ENCODE measurements at places on chromosomes 11 and 22. TPM values are rescaled to one million over a fixed set of nuclear protein-coding genes. Genes with fewer than 3 reads are reported as not detected.

Gene MS4A15
- not detected for total RNA-seq

Gene TPST2
- total RNA-seq: 156 TPM

Gene MISFA
- 0.93 TPM for total RNA-seq

Gene LRRC56
- total RNA-seq: 2.0 TPM

Gene SCGB1C1
- 0.63 TPM for total RNA-seq

Gene SLC5A4
- 0.69 TPM for total RNA-seq

Gene APLNR
- 0.79 TPM for total RNA-seq

Gene ANGPTL5
- total RNA-seq: not detected

Gene CYTH4
- 1.5 TPM for total RNA-seq

Gene GRAP2
- 0.75 TPM for total RNA-seq

DNA sequence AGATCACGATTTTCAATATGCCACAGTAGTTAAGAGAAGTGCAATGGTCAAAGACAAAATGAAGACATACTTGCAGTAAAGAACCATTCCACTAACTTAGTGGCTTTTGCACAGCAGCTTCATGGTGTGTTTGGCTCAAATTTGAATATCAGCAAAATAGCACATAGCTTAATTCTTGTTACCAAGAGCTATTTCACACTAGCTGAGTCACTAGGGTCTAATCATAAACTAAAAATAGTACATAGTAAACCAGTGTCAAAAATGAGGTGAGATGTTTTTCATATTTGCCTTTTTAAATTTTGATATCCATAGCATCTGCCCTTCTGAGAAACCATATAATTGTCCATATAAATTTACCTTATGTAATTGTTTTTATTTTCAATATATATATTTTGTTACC is 325.0 kb upstream of the LUZP2 start:
- no peak for DNase-seq

DNA sequence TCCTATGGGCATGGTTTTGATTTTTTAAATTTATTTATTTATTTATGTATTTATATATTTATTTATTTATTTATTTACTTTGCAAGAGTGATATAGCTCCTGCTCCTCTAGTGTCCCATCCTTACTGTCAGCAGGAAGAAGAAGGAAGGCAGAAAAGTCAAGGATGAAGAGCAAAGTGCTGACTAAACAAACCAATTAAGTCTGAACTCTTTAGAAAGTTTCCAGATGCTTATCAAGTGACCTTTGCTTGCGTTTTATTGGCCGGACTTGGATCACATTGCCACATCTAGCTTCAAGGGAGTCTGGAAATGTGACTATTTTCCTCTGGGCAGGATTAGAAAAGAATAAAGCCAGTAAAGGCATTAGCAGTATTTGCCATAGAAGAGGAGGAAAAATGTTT is 8.7 kb upstream of the OR4B1 start:
- no peak for DNase-seq

DNA sequence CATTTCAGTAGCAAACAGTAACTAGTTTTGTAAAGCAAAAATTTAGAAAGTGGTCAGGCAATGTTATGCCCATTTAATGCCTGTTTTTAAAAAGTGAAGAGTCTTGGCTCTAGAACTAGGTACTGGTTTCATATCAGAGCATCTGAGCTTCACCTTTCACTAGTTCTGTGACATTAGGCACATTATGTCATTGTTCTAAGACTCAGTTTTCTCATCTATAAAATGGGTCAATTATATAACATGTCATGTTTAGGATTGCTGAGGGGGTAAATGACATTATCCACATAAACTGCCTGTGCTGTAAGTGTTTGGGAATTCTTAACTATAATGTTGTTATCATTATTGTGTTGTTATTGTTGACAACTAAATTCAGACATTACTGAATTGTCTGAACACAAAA is 235.6 kb upstream of the ZC3H12C start:
- no peak for DNase-seq

DNA sequence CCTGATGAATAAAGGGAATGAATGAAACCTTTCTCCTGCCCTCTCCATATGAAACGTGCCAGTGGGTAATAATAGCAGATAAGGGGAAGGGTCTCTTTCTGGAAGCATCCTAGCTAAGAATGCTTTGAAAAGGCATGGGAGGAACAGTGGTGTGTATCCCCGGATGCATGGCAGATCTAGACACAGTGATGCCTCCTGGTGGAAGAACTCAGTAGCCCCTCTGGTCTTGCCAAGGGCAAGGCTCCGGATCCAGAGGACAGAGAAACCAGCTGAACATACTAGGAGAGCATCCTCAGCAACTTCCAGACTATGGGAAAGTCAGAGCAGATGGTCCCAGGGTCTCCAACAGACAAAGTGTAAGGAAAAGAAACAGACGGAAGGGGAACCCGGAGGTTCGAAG is 6.4 kb downstream of the BAIAP2L2 start:
- DNase-seq: no peak

GRCh38 chr22:48950151-48950915 is 877.3 kb downstream of the BRD1 start:
- no peak for DNase-seq

DNA sequence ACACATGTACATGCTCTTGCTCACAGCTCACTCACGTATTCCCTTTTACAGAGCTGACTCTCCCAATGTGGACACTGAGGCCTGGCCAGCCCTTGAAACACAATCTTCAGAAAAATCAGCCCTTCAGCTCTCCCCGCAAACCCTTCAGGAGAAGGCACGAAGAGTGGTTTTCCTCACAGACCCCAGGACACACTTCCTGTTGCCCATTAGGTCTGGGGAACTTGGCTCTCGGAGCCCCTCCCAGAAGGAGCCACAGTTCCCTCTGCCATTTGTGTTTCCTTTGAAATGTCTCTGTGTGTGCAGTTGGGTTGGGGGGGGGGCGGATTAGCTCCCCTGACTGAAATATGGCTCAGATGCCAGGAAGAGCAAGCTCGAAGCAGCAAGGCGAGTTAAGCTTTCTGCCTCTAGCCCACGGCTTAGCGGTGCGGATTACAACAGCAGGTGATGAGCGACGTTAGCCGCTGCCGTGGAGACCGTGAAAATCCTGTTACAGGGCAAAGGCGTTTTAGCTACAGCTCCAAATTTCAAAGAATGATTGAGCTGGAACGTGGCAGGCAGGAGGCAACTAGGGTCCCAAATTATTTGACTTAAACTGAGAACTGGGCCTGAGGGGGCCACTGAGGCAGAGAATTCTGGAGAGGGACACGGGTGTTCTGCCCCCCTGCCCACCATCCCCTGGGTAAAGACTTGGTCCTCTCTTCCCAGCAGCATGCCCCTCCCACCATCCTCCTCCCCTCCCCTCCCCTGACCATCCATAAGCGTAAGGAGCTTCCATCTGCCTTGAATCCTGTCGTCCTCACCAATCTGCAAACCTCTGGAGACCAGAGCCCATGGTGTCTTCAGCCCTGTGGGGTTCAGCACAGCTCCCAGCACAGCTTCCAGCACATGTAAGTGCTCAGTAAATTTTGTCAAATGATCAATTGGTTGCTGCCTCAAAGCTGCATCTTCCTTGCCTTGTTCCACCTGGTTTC is 598.6 kb downstream of the BUD13 start:
- no peak for DNase-seq

GRCh38 chr22:49155770-49156580 is 671.7 kb downstream of the BRD1 start:
- no peak for DNase-seq

DNA sequence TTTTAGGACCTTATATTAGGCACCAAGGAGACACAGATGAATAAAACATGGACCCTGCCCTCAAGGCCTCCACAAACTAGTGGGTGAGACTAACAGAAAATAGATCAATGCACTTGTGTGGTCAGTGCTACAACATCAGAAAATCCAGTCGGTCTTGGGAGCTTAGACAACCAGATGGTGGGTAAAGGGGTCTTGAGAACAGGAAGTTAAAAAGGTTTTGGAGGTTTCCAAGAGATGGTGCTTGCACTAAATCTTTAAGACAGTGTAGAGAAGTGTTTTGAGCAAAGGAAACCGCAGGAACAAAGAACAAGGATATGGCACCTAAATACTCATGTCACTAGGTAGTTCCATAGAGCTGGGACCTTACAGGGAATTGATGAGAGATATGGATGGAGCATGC is 56.2 kb downstream of the GALNT18 start:
- no peak for DNase-seq

DNA sequence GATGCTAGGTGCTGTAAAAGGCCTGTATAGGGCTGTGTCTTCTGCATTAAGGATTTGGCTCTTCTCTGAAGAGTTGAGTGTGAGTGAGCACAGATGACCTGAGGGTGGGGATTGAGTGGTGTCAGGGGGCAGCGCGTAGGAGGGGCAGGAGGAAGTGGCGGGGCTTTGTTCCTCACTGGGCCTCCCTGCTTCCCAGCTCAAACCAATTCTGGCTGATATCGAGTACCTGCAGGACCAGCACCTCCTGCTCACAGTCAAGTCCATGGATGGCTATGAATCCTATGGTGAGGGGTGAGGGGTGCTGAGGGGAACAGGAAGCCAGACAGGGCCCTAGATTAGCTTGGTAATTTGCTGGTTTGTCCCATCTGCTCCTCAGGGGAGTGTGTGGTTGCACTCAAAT is 9.1 kb downstream of the PHOX2A start:
- no peak for DNase-seq

DNA sequence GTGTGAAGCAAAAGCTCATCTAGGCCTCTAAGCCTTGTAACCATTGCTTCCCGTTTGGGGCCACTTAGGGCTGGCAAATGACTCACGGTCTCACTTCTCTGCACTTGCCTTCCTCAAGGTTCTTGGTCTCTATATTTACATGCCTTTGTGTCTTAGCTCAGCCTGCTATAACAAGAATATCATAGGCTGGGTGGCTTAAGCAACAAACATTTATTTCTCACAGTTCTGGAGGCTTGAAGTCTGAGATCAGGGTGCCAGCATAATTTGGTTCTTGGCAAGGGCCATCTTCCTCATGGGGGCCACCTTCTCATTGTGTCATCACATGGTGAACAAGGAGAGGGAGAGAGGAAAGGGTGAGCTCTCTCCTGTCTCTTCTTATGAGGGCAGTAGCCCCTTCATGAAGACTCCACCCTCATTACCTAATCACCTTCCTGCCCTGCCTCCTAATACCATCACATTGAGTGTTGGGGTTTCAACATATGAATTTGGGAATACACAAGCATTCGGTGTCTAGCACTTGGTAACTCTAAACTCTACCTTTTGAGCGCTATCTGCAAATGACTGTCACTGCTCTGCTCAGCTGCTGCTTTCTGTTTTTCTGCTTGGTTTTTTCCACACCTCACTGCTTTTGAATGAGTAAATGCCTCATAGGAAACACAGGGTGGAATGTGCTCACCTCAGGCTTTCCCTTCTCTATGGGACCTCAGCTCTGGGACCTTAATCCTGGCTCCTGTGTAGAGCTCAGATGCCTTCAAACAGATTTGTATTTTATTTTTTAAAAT is 16.2 kb upstream of the ME3 start:
- DNase-seq: no peak

DNA sequence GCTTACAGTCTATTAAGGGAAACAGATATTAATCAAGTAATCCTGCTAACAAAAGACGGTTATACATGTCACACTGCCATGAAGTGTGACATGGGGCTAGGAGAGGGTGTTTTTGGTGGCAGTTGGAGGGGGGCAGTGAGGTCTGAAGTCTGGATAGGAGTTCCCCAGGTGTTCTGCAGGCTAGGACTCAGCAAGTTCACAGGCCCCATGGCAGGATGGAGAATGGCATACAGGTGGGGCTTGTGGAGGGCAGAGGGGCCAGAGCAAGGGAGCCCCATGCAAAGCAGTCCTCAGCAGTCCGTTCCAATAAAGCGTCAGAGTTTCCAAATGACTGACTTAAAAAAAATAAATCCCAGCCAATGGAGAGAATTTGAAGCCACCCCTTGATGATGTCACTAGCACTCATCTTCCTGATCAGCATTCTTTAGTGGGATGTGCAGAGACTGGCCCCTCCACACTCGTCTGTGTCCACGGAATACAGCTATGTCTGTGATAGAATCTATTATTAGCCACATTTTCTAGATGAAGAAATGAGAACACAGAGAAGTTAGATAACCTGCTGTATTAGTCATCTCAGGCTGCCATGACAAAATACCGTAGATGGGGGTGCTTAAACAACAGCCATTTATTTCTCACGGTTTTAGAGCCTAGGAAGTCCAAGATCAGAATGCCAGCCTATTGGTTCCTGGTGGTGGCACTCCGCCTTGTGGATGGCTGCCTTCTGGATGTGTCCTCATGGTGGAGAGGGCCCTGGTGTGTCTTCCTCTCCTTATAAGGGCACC is 32.6 kb downstream of the PRDM11 start:
- no peak for DNase-seq

DNA sequence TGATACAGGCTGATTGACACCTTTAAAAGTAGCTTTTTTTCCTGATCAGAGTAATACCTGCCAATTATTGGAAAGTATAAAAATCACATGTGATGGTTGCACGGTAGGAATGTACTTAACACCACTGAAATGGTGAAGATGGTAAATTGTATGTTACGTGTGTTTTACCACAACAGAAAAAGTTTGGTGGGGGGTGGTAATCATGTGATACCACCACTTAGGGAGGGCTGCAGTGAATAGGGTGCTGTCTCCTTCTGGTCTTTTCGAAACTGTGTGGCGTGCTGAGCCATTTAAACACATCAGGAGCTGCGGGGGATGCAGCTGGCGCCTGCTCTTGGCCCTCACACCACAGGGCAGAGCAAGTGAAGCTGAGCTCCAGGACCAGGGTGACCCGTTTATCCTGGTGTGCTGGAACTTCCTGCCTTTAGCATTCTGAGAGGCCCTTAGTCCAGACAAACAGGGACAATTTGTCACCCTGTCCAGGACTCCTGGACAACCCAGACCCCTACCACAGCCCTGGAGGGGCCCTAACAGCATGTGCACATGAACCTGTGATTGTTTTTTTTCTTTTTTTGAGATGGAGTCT is 2.6 kb downstream of the SYNGR1 start:
- no peak for DNase-seq

DNA sequence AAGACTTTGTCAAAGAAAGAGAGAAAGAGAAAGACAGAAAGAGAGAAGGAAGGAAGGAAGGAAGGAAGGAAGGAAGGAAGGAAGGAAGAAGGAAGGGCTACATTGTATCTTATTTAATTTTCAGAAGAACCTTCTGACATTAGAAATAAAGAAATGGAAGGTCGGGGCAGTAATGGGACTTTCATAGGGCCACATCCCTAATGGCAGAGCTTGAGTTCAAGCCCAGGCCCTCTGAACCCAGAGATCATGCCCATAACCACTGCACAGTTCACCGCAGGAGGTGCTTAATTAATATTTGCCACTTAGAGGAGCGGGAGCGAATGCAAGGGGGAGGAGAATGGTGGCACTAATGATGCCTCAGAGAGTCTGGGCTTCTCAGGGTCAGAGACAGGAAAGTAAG is 233.3 kb downstream of the MN1 start:
- DNase-seq: no peak

All from pancreas (tissue), 10 donors.